ENCODE measurements at places on chromosomes 7 and 10. TPM values are rescaled to one million over a fixed set of nuclear protein-coding genes. Genes with fewer than 3 reads are reported as not detected.

DNA sequence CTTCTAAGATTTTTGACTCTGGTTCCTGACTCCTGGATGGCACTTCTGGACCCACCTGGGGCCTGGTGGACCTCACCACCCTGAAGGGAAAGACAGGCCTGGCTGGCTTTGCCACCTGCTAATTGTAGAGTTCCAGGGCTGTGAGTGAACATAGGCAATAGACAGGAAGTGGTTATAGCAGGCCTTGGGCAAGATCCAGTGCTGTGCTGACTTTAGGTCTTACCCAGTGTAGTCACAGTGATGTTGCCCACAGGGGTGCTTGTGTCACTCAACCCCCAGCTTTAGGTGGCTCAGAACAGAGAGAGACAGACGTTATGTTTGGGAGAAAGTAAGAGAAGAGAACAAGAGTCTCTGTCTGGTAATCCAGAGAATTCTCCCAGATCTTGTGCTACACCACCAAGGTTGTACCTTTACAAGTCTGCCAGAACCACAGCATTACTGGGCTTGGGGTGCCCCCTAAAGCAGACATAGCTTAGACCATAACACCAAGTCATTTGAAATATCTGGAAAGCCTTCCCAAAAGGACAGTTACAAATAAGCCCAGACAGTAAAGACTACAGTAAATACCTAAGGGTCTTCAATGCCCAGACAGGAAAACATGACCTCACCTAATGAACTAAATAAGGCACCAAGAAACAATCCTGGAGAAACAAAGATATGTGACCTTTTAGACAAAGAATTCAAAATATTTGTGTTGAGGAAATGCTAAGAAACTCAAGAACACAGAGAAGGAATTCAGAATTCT is 303.4 kb downstream of the PCLO start:
- DNase-seq, result no peak

GRCh38 chr7:17556247-17556956 is 257.9 kb downstream of the AHR start:
- DNase-seq, result no peak

DNA sequence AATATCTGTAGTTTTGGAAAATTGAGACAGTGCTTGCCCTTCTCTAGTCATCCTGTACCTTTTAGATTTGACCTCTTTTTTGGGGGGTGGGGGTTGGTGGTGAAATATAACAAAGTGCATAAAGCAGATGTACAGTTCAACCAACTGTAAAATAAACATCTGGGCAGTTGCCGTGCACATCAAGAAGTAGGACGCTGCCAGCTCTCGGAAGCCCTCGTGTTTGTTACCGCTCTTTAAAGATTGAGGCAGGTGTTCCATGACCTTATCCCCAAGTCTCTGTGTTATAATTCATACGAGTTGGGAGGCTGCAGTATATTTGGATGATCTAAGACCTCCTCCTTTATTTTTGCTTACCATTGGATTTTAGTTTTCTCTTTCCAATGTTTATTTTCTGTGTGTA is 55.1 kb downstream of the SDK1 start:
- DNase-seq, result no peak

GRCh38 chr7:106731187-106731586 is 70.2 kb upstream of the CCDC71L start:
- DNase-seq, result no peak

GRCh38 chr10:132007681-132008080 is 26.0 kb upstream of the BNIP3 start:
- no peak for DNase-seq

DNA sequence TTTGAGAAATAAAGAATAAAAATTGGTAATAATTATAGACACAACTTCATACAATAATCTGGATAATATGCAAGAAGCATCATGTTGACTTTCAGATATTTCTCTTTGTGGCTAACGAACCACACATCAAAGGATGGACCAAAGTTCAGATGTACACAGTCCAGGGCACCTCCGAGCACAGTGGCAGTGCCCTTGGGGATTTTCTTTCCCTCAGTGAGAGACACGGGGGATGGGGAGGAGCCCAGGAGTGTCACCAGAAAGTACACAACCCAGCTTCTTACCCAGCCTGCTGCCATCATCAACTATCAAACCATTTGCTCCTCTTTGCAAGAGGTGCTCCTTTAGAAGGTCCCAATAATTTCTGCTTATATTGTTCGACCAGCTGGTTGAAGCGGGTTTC is 33.2 kb downstream of the RBM28 start:
- no peak for DNase-seq

GRCh38 chr7:88312061-88312663 is 5.5 kb upstream of the STEAP4 start:
- peak; percentile 84 for DNase-seq

DNA sequence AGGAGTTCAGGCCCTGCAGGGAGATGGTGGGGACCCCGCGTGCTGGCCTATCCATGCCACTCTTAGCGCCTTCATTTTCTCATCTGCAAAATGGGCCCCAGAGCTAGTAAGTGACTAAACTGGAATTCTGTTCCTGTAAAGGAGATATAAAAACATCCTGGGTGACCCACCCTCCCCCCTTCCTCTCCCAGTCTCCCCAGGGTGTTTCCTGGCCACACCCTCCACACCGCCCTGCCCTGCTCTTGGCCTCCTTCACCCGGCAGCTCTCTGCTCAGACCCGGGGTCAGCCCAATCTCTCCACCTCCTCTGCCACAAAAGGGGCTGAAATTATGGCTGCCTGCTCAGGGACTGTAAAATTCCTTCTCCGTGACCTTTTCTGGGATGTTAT is 70.7 kb downstream of the C10orf105 start:
- no peak for DNase-seq

DNA sequence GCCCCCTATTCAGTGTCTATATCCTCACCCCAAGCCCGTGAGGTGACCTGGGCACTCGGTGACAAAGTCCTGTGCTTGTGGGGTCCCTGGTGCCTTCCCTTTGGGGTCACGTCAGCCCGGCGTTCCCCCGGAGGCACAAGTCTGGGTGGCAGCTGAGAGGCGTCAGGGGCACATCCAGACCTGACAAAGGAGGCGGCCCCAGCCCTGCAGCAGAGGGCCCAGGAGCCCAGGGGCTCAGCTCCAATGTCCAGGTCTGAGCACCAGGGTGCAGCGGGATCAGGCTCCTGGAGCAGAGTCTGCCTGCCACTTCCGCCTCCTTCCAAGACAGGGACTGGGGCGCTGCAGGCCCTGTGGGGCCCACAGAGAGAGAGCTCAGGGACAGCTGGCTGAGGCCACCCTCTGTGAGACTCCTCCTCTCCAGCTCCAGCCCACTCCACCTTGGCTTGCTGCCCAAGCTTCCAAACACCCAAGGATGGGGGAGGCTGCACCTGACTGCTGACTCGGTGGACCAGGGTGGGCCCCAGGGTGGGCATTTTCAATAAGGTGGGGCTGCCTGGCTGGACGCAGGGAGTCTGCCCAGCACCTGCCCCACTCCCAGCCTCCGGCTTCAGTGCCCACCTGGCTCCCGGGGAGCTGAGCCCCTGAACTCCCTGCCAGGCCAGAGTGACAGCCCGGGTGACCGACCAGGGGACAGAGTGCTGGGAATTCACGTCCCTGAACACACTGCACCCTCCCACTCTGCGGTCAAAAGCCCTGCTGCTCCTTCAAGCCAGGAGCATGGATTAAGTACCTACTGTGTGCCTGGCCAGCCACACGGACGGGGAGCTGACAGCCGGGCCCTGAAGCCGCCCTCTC is 1.0 kb upstream of the KNDC1 start:
- DNase-seq, result peak; percentile 56

- peak; percentile 70 for DNase-seq
Measured at GRCh38 chr7:95246831-95247370, 77.4 kb downstream of the PON1 start.

DNA sequence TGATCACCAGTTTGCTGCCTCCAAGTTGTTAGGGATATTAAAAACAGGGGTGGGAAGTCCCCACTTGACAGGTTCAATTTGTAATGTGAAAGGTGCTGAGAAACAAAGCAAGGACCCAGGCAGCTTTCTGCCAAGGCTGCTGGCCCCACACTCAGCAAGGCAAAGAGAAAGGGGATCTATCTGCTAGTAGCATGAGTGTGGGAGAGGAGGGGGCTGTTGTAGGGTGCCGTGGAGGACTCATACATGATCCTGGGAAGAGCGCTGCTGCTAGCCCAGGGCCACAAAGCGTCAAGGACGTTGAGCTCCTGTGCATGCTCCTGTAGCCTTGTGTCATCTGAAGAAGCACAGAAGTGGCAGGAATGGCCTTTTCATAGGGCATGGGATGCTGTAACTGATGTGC is 96.5 kb upstream of the INSYN2A start:
- DNase-seq, result no peak

HOXA7 gene
- 4.7 TPM for total RNA-seq

PRLHR gene
- not detected for total RNA-seq

PPP1R9A gene
- 51.3 TPM for total RNA-seq

HABP2 gene
- not detected for total RNA-seq

FLNC gene
- 293 TPM for total RNA-seq

GRB10 gene
- 69.5 TPM for total RNA-seq

CDK1 gene
- 1.1 TPM for total RNA-seq

EBF3 gene
- 8.9 TPM for total RNA-seq

CYP3A5 gene
- total RNA-seq, result 7.5 TPM

TFPI2 gene
- total RNA-seq, result 3.6 TPM

PDE6C gene
- total RNA-seq, result not detected

UBTD1 gene
- 7.9 TPM for total RNA-seq

ITPRID1 gene
- not detected for total RNA-seq

OR2A42 gene
- total RNA-seq, result not detected
